ENCODE measurements at places on chromosomes 2 and 18.

DNA sequence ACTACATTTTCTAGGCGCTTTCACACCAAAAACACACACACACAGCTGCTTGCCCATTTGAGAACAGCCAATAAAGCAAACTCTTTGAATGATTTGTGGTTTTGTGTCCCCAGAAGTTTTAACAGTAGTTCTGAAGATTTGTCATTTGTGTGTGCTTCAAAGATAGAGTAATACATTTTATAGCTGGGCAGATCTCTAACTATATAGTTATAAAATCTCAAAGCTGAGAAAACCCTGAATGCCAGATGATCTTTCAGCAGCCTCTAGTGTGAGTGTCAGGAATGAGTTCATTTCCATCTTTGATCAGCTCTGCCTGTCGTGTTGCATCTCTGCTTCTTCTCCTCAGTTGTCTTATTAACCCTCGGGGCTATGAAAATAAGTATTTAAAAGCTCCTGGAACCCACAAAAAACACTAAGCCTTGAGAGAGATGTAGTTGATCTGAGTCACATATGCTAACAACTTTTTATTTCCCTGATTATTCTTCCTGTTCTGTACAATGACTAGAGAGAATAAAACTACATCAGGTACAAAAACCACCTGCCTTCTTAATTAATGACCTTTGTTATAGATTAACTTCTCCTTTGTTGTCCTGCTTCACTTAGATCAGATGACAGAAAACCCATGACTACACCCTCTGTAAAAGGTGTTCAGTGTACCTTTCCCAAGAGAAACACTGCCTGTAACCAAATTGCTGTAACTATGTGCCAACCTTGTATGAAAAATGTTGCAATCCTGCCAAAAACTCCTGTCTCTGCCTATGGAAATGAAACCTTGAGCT is 30.0 kb upstream of the SLC3A1 start:
- DNase-seq = no peak

DNA sequence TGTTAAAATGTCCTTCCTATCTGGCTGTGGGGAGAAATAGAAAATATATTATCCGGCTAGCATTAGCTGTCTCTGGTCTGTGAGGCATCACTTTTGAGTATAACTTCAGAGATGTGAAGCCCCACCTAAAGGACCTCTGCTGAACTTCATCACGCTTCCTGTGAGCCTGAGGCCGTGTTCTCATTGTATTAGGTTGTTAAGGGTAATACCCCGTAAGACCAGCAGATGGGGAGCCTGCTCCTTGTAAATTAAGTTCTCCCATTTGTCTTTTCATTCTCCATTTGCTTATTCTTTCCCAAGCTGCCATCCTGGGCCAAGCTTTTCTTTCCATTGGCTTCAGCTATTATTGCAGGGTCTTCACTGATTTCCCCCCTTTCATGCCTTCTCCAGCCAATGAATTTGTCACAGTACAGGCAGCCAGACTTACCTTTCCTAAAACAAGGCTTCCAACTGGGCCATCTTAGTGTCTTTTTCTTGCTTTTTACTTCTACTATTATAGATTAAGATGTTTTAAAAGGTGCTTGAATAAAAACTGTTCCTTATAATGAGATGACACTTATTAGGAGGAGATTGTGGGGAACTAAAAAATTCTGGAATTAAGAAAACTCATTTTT is 12.4 kb downstream of the NIF3L1 start:
- peak; percentile 59 for DNase-seq

GRCh38 chr2:94759211-94759610 is 112.0 kb upstream of the TEKT4 start:
- DNase-seq = no peak

- DNase-seq = no peak
These were observed at the start of gene CHRNG for GRCh38 chr2:232539298-232540231. TSS of gene CHRNG (plus strand) at chr2:232539692. CDS start at chr2:232539748, 56 bp downstream.

GRCh38 chr2:218125626-218126080 is at the start of gene CXCR2:
TSS of gene CXCR2 (plus strand) at chr2:218126028. CDS start at chr2:218134802, 8,774 bp downstream.
- peak; percentile 58 for DNase-seq

GRCh38 chr2:216490061-216490460 is 8.6 kb upstream of the RPL37A start:
- DNase-seq = no peak
